Fibroblast of skin of back (primary cell): ENCODE measurements at places on chromosomes 11 and 22.

DNA sequence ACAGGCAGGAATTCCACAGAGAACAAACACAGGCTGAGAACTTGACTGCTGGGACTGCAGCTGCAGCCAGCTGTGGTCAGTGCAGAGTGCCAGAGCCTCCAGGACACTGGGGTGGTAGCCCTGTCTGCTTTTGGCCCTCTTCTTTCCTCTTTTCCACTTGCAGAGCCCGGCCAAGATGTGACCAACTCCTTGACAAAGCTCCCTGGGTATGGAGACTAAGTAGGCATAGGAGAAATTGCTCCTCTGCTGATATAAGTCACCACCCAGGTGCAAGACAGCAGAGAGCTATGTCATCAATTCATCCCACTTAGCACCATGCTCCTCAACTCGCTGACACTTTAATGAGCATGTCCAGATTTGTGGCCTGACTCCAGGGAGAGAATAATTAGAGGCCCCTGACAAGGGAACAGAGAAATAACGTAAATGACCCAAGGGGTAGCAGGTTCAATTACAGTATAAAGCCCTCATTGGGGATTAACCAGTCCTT is 369.4 kb upstream of the B3GAT1 start:
- DNase-seq: no peak

- no peak for DNase-seq
These were observed 153.9 kb upstream of the MPPED2 start for GRCh38 chr11:30740091-30740490.

DNA sequence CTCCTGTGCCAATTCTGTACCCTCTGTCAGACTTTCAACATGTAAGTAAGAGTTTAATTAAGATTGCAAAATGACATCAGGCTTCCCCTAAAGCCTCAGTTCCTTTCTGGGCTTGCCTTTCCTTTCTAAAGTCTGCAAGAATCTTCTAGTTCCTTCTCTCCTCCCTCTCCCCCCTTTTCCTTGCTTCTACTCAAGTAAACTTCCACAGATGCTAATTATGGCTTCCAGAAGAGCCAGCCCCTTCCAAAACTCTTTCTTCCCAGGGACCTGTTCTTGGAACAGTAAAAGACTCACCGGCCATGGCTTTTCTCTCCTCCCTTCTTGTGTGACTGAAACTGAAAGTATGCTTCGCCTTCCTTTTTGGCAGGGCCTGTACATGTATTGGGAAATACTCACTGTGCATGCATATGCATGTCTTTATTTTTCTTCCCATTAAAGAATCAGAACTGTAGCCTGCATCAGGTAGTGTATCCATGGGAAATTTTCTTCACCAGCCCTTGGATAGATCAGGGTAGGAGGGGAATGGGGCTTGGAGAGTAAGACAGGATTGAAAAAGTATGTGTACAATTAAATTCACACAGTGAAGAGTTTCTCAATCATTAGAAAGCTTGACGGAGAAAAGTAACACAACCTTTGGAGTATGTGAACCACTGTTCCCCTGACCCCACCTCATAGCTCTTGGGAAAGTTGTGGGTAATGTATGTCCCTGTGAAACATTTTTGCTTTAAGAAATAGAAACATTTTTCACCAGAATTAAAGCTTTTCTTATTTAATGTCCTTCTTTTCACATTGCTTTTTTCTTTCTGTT is at the start of gene CASP1:
Gene CASP1 (minus strand): TSS at position 332 of the 808 bp plus-strand sequence. CDS start 31 bp downstream, at position 301.
- DNase-seq: peak; percentile 61

DNA sequence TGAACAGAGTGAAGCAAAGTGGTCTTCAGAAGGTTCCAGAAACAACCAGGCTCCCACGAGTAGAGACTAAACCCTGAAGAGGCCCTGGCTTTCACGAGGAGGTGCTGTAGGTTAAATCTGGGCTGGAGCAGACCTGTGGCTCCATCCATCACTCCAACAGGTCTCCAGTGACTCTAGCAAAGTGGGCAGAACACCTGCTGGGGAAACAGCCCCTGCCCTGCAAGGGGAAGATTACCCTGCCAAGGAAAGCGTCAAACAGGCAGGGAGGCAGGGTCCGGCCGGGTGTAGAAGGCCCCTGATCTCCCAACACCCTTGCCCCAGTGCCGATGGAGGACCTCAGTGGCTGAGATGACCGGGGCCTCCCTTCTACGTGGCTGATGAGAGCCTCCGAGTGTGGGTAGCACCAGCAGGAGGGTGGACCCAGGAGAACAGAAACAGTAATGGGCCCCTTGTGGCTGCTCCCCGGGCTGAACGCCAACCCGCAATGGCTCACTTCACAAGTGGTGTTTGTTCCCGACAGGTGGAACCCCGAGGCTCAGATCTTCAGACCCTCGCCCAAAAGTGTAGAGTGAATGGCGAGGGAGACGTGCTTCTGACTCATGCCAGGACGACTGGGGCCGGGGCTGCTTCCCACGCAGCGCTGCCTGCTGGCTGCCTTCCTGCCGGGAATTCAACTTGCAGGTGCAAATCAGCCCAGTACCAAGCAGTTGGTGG is 112.0 kb downstream of the SHANK2 start:
- no peak for DNase-seq

DNA sequence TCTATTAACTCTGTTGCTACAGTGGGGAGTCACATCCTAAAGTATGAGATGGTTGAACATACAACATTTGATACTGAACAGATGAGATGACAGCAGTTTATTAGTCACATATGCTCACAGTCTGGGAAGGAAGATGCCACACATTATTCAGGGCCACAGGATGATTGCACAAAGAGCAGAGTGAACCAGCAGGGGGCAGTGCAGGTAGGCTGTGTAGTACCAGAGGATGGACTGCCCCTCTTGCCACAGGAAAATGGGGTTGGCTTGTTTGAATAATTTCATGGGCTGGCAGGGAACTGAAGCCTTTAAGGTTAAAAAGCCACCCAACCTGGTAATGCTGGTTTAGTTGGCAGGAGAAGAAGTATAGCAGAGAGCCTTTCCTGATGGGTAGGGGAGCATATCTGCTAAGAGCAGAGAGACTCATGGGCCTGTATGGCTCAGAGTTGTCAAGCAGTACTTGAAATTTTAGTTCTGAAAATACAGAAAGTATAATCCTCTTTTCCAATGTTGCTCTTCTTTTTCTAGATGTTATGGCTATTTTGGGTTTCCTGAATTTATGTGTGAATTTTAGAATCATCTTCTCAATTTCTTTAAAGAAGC is 180.4 kb upstream of the B3GAT1 start:
- peak; percentile 13 for DNase-seq

- no peak for DNase-seq
These were observed 21.1 kb upstream of the TMPRSS13 start for GRCh38 chr11:117950301-117950700.
